Activated T-cell treated with anti-CD3 and anti-CD28 coated beads, Interleukin-2, amount 50 U/mL, for 72 hours (primary cell): ENCODE measurements at places on chromosomes 5 and 9. TPM values are rescaled to one million over a fixed set of nuclear protein-coding genes. Genes with fewer than 3 reads are reported as not detected.

Gene SH3PXD2B
- total RNA-seq = 1.3 TPM

DNA sequence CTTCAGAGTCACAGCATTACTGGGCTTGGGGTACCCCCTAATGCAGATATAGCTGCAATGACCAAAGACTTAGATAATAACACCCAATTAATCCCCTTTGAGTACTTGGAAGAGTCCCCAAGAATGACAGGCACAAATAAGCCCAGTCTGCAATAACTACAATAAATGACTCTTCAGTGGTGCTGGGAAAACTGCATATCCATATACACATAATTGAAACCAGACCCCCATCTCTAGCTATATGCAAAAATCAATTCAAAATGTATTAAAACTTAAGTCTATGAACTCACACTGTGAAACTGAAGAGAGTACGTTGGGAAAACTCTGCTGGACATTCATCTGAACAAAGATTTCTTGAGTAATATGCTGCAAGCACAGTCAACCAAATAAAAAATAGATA lies 422.5 kb downstream of the CDH18 start:
- no peak overlapping the region for H3K27ac ChIP-seq
- H3K4me3 ChIP-seq = no peak overlapping the region
- H3K27me3 ChIP-seq = no peaks in the 10 kb centered on the region
- no peaks in the 10 kb centered on the region for H3K4me1 ChIP-seq

DNA sequence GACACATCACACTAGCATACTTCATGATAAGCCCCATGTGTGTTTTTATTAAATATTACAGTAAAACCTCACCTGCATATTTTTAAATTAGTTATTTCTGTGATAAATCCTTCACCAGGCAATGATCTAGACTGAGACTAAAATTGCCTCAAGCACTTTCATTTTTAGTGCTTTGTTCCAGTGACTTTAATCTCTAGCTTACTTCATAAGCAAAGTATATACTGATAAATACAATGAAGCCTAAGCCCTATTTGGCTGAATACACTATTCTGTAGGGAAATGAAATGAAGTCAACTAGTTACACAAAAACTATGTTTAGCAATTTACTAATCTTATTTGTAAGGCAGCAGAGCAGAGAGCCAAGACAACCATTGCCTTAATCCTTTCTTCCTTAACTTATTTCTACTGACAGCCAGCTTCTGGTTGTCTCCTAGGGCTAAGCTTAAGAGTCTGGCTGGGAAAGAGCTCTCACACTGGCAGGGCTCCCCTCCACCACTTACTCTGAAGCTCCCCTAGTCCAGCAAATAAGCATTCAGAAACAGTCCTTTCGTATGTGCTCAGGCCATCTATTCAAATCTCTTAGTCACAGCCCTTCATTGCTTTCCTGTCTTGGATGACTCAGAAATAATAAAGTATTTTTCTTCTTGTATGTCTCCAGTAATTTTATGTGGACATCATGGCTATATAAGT lies 31.4 kb upstream of the MTAP start:
- DNase-seq = no peak
- no peak overlapping the region for H3K4me3 ChIP-seq
- no peak overlapping the region for H3K27ac ChIP-seq
- H3K4me1 ChIP-seq = peaks cover 18% of the 10 kb centered on the region
- H3K27me3 ChIP-seq = peaks cover 28% of the 10 kb centered on the region

Gene PKN3
- 22.9 TPM for total RNA-seq

DNA sequence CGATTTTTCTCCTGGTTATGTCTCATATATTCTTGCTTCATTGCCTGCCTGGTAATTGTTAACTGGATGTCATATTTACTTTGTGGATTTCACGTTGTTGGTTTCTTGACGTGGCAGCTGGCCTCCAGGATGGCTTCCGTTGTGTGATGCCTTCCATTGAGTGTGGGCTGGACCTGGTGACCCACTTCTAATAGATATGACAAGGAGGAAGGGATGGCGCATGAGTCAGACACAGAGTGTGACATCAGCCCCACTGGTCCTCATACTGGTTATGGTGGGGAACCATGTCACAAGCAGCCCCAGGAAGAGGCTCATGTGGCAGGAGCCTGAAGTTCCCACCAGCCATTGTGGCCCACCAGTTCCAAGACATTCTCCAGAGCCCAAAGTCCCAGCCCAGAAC lies 6.4 kb upstream of the PAEP start:
- H3K36me3 ChIP-seq = no peaks in the 10 kb centered on the region
- no peak overlapping the region for H3K27ac ChIP-seq
- H3K4me3 ChIP-seq = no peak overlapping the region
- peaks cover 6% of the 10 kb centered on the region for H3K27me3 ChIP-seq
- no peaks in the 10 kb centered on the region for H3K4me1 ChIP-seq
- no peak for DNase-seq

Gene IFNA6
- total RNA-seq = not detected

- H3K27ac ChIP-seq = no peak overlapping the region
- H3K36me3 ChIP-seq = no peaks in the 10 kb centered on the region
- peaks cover 18% of the 10 kb centered on the region for H3K4me1 ChIP-seq
- H3K4me3 ChIP-seq = no peak overlapping the region
Observed at GRCh38 chr9:7229571-7229970, 471.8 kb downstream of the KDM4C start.
